ENCODE measurements at places on chromosomes 5 and 9.

DNA sequence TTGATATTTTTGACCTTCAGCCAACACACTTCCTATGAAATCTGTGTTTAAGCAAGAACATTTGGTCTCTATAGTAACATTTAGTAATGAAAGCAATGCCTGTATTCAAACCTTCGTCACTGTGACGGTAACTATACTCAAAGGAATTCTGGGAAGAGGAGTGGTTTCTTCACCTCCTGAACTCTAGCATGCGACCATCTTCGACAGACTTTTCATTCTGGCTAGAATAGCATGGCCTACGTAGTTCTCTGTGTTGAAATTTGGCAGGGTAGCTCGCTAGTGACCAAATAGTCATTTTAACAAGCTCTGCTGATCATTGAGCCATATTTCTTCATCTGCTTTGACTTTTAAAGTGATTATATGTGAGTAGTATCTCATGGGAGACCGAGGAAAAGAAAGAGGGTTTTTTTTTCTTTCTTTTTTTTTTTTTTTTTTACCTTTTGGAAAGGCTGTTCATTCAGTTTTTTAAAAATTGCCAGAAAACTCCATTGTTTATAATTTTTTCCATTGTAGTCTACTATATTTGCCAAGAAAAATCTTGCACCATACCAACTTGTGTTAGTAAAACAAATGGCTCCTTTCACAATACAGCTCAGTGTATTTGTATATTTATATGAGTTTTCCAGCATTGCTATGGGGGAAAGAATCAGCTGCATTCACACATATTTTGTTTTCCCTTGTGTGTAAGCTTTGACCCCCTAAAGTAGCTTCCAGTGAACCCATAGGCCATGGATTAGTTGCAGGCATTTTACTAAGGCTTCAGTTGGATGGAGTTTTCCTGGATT is 166.8 kb downstream of the NNT start:
- no peak for DNase-seq

DNA sequence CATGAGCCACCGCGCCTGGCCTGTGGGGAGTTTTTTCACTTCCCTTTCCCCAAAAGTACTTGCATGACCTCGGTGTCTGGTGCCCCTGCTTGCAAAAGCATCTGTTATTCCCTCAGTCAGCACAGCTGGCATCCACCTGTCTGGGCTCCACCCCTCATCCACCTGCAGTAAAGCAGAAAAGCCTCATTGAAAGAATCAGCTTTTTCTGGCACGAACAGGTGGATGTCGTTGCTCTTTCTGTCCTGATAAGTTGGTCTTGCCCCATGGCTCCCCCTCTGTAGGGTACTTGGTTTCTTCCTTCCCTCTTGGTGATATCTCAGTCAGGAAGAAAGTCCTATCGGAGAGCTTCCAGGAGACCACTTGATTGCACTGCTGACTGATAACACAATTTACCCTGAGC is 37.4 kb downstream of the WWC1 start:
- no peak for DNase-seq

DNA sequence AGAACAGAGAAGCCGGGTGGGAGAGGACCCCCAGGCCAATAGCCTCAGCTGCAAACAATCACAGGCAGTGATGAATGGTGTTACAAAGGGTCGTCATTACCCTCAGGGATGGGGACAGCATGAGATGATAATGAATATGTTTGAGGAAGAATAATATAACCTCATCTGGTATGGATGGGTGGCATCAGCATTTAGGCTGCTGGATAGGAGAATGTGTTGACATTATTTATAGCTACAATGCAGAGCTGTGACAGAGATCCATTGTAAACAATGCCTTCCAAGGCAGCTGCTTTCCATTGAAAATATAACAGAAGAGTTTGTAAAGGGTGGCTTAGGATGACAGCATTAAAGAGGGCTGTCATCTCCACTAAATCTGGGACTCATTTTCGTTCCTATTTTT is 365.5 kb downstream of the KCNN2 start:
- no peak for DNase-seq

DNA sequence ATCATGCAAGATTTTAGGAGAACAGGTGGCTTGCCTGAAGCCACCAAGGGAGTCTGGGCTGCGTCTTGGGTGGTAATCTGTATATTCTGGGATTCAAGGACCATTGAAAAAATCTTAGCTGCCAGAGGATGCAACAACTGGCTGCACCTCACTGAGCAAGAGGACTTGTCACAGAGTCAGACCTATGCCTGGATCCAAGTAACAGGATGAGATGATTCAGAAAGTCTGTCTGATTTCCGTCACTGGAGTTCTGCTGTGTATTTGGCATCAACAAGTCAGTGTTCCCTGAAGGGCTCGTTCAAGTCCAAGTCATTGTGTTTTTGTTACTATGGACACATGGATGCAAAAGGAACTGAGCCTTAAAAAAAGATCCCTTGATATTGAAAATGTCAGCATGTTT is 37.8 kb upstream of the CARTPT start:
- DNase-seq: no peak

DNA sequence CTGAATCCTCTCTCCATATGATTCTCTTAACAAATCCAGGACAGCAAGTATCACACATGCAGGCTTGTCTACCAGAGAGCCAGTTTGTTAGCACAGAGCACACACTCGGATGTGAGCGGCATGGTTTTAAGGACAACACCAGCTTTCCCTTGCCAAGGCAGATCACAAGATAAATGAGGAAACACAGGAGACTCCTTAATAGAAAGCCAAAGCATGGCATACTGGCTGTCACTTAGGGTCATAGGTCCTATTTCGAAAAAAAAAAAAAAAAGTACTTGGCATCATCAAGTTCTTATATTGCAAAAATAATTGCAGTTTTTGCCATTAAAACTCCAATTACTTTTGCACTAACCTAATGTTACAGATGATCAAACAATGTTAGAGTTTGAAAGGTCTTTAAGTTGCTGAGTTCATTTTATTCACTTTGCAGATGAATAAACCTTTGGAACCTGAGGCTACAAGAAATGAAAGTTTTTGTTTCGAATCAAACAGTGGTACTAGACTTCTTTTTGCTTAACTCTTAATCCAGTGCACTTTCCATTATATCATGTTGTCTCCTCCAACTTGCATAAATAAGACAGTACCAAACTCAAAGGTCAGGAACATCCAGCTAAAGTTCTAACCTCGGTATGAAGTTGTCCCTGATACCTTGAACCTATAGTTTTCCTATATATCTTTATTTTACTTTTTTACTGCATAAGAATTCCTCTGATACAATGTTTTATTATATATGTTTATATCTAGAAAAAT is 138.5 kb downstream of the MPDZ start:
- no peak for DNase-seq

DNA sequence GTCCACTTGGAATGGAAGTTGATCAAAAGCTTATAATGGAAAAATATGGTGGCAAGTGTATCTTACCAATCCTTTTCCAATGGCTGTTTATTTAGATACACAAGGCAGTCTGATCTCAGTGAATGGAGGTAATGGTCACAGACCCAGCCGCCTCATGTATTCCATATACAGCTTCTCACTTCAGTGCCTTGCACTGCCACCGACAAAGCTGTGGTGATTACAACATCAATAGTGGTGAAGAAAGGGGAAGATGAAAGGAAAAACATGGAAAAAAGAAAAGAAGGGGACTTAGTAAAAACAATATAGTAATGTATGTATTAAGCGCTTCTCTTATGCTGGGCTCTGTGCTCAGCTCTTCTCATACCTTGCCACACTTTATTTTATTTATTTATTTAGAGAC is 297.3 kb upstream of the RASA1 start:
- DNase-seq: no peak

DNA sequence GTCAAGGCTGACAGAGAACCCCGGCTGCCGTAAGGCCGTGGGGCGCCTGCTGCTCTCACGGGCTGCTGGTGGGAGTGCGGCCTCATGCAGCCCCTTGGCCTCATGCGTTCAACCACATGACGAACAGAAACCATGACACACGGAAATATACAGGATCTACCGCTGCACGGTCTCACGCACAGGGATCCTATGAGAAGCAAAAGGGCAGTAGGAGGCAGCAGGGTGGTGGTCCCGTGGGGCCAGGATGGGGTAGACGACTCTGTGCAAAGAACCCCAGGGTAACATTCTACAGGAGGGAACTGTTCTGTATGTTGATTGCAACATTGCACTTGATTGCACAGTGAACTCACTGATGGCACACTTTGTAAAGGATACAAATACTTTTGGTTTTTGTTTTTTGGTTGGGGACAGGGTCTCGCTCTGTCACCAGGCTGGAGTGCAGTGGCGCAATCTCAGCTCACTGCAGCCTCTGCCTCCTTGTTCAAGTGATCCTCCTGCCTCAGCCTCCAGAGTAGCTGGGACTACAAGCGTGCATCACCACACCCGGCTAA is 51.6 kb downstream of the NACC2 start:
- DNase-seq: no peak

GRCh38 chr9:129867136-129868022 is 32.1 kb downstream of the USP20 start:
- peak; percentile 85 for DNase-seq

- DNase-seq: no peak
Measured at GRCh38 chr9:106482733-106483132, 380.2 kb upstream of the ZNF462 start.

DNA sequence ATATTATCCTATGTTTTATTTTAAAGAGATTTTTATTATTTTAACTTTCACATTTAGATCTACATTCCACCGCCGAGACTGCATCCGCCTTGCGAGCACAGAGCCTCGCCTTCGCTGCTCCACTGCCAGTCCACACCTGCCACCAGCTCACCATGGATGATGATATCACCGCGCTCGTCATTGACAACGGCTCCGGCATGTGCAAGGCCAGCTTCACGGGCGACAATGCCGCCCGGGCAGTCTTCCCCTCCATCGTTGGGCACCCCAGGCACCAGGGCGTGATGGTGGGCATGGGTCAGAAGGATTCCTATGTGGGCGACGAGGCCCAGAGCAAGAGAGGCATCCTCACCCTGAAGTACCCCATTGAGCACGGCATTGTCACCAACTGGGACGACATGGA is 8.6 kb upstream of the TBCA start:
- DNase-seq: no peak

- peak; percentile 69 for DNase-seq
Measured at GRCh38 chr9:121744002-121744686, 92.7 kb downstream of the DAB2IP start.

DNA sequence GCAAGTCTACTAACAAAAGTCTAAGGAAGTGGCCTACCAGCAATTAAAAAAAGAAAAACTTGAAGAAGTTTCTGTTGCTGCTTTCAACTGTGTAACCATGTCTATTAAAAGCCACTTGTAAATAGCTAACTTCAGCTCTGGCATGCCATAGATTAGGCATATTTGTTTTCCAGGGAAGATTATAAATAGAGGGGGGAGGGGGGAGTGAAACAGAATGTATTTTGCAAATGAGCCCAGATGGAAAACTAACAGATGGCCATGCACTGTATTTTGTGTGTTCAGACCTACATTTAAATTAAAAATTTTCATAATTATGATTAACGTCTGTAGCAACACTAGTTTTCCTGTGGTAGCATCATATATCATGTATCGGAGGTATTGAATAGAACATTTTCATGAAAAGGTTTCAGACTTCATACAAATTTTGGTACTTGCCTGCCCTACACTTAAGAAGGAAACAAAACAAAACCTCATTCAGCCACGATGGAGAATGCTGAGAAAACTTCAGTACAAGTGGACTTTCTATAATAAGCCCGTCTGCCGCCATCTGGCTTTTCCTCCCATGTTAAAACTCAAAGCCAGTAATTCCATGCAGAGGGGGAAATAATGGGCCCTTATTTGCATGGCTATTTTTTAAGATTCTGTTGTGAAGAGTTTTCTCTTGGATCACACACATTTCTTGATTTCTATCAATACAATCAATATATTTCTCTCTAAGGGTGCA is 220.4 kb upstream of the SMARCA2 start:
- DNase-seq: no peak

GRCh38 chr5:136042665-136043121 is 13.9 kb downstream of the TGFBI start:
- DNase-seq: no peak

DNA sequence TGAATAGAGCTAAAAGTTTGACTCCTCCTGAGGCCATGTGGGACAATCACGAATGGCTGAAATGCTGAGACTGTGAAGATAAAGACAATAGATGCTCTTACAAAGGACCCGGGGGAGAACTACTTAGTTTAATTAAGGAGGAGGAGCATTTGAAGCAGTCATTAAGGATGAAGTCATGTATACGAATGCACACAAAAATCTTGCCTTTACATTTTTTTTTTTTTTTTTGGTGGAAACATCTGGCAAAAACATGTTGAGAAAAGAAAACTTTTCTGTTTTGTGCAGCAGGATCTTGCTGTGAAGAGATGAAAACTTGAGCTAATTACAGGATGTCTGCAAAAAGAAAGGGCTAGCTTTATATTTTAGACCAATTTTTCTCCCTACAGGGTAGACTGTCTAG is 42.3 kb upstream of the NR3C1 start:
- no peak for DNase-seq

- no peak for DNase-seq
Measured at GRCh38 chr5:141735823-141736222, 53.8 kb upstream of the ARAP3 start.

- DNase-seq: no peak
Measured at GRCh38 chr9:128325629-128326028, 3.0 kb downstream of the COQ4 start.

DNA sequence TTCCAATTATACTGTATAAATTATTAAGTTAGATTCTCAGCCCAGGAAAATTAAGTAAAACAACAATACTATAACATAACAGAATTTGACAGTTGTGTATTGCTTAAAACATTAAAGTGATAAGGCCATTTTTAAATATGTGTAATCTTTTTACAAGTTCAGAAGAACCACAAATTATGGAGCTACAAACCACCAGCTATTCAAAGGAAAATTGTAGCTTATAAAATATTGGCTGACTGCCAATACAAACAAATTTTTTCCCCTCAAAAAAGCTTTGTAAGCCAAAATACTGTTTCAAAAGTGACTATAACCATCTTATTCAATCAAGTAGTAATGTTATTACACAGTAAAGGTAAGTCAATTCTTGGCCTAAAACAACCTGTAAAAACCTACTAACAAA is 21.9 kb downstream of the STRBP start:
- DNase-seq: no peak

DNA sequence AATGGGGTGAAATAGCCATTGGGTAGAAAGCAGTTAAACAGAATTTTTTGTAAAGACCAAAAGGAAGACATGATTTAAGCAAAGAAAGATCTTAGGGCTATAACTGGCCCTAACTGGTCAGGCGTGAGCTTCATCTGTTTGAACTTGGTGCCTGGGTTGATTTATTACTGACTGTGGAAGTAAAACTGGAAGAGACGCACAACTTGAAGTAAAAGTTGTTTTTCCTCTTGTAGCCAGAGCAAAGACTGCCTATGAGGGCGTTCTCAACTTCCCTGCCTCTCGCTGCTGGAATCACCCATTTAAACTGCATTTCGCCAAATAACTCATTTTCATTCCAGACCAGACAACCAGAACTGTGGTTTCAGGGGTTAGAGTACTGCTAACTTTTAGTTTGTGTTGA is 1.5 kb downstream of the THBS4 start:
- DNase-seq: no peak

DNA sequence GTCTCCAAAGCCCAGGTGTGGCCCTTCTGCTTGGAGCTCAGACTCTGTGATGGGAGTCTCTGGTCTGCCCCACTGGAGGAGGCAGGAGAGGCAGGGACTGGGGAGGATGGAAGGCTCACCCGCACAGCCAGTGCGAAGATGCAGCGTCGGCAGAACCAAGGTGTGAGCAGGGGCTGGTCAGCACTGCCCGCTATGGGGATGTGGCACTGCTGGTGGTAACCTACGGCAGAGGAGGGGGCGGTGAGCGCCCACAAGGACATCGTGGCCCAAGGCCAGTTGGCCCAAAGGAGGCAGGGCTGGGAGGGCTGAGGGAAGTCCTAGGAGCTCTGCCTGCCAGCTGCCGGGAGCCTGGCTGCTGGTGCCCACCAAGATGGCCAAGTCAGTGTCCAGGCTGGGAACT is 7.3 kb downstream of the PHF19 start:
- no peak for DNase-seq
